ENCODE measurements at places on chromosomes 1 and 21. TPM values are rescaled to one million over a fixed set of nuclear protein-coding genes. Genes with fewer than 3 reads are reported as not detected.

The CHRM3 gene
- total RNA-seq: 0.36 TPM

The ERICH3 gene
- total RNA-seq: not detected

The PLEKHA6 gene
- 1.5 TPM for total RNA-seq

The USP25 gene
- 34.9 TPM for total RNA-seq

The DYNLT5 gene
- total RNA-seq: not detected

The AGMAT gene
- 25.4 TPM for total RNA-seq

The LMX1A gene
- total RNA-seq: not detected

The HPDL gene
- total RNA-seq: 53.0 TPM

The ANKRD34A gene
- total RNA-seq: 9.3 TPM

The LCE2B gene
- total RNA-seq: not detected

The PRRX1 gene
- not detected for total RNA-seq

The METTL13 gene
- 59.3 TPM for total RNA-seq

The ATP8B2 gene
- total RNA-seq: 66.4 TPM
